Stimulated activated CD8-positive, alpha-beta memory T cell treated with anti-CD3 and anti-CD28 coated beads, Interleukin-4, amount 100 ng/mL, for 1 hour (primary cell): ENCODE measurements at places on chromosomes 16 and 17.

DNA sequence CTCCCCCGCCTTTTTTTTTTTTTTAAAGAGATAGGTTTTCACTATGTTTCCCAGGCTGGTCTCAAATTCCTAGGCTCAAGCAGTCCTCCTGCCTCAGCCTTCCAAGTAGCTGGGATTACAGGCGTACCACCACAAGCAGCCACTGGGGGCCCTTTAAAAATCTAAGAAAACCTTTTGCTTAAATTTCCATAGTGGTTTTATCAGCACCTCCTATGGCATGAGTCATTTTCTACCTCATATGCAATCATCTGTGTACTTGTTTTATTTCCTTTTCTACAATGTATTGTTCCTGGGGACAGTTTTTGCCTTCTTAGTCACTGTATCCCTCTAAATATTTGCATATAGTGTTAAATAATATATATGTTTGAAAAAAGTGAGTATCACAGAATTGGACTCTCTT, 29.2 kb downstream of the GNA13 start:
- no peak for DNase-seq

- no peak for DNase-seq
These were observed 58.7 kb downstream of the TANC2 start for GRCh38 chr17:63024716-63025115.

DNA sequence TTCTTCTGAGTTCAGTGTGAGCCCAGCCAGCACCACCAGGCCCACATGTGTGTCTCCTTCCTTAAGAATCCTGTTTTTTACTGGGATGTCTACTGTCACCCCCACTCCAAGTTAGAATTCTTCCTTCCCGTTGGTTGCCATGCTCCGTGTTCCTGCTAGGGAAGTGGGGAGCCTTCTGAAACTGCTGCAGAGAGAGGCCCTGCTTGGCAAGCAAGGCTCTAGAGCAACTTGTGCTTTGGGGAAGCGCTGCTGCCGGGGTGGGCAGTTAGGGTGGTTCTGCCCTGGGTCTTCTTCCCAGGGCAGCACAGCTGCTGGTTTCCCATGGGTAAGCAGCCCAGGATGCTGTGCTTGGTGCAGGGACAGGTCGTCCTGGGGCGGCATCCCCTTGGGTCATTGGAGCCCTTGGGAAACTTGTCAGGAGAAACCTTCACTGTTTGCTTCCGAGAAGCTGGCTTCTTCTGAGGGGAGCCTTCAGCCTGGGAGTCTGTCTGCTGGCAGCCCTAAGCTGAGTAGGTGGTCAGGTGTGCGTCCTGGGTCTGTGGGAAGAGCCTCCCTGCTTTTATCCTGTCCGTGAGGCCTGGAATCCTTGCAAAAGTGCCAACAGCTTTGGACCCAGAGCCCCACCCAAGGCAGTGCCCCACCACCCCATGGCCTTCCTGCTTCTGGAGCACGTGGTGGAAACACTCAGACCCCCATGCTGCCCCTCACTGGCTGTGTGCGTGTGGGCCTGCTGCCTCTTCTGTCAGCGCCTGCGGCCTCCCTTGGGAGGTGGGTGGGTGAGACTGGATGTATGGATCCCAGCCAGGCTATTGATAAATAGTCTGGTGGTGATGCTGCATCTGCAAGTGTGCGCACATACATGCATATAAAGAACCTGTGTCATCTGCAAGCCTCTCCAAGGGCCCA, 71.8 kb downstream of the PLD6 start:
- no peak for DNase-seq

DNA sequence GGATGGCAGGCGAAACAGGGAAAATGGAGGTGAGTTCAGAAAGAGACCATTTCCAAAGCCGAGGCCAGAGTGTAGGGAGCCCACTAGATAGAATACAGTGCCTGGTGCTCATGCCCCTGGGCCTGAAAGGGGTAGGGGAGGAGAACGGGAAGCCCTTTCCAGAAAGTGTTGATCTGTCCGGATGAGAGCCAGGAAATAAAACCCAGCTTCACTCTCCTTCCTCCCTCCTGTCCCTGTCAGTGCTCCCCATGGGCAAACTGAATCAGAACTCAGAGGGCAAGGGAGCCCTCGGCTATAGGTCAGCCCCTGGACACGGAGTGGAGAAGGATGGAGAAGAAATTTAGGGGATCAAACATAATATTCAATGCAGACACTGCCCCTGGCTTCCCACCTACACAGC, 57.7 kb upstream of the RPL38 start:
- no peak for DNase-seq

- DNase-seq, result no peak
These were observed 33.2 kb upstream of the SHISA9 start for GRCh38 chr16:12868169-12868568.

GRCh38 chr17:1482680-1483079, 9.8 kb downstream of the MYO1C start:
- no peak for DNase-seq

DNA sequence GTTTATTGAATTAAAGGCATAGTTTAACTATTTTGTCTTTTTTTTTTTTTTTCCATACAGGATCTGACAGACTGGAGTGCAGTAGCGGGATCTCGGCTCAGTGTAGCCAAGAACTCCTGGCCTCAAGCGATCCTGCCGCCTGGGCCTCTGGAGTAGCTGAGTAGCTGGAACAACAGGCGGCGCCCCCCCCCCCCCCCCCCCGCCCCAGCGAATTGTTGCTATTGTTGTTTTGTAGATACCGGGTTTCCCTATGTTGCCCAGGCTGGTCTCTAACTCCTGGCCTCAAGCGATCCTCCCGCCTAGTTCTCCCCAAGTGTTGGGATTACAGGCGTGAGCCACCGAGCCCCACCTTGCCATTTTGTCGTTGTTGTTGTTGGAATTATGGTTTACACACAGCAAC, 1.3 kb upstream of the CENPV start:
- DNase-seq, result no peak

GRCh38 chr16:3589991-3590701, 12.9 kb upstream of the NLRC3 start:
- no peak for DNase-seq

- DNase-seq, result no peak
These were observed 8.7 kb downstream of the ZDHHC7 start for GRCh38 chr16:85002608-85003007.

GRCh38 chr17:17072546-17072945, 30.3 kb downstream of the MPRIP start:
- DNase-seq, result no peak
